ENCODE measurements at places on chromosomes 6 and 20. TPM values are rescaled to one million over a fixed set of nuclear protein-coding genes. Genes with fewer than 3 reads are reported as not detected.

- no peaks in the 10 kb centered on the region for H3K36me3 ChIP-seq
- H3K4me3 ChIP-seq = peak overlapping the region; percentile 67
- H3K4me1 ChIP-seq = peaks cover 31% of the 10 kb centered on the region
These were observed 58.0 kb downstream of the SLC35D3 start for GRCh38 chr6:136980070-136980469.

- peaks cover 14% of the 10 kb centered on the region for H3K4me1 ChIP-seq
- DNase-seq = no peak
- peaks cover 2% of the 10 kb centered on the region for H3K27me3 ChIP-seq
- no peak overlapping the region for H3K4me3 ChIP-seq
- no peak overlapping the region for H3K27ac ChIP-seq
These were observed 4.7 kb downstream of the ECT2L start for GRCh38 chr6:138800377-138801150.

GRCh38 chr20:38294076-38294591 lies 9.8 kb upstream of the BPI start:
- H3K36me3 ChIP-seq = no peaks in the 10 kb centered on the region
- H3K27me3 ChIP-seq = no peaks in the 10 kb centered on the region
- DNase-seq = no peak
- no peak overlapping the region for H3K4me3 ChIP-seq
- no peak overlapping the region for H3K27ac ChIP-seq

DNA sequence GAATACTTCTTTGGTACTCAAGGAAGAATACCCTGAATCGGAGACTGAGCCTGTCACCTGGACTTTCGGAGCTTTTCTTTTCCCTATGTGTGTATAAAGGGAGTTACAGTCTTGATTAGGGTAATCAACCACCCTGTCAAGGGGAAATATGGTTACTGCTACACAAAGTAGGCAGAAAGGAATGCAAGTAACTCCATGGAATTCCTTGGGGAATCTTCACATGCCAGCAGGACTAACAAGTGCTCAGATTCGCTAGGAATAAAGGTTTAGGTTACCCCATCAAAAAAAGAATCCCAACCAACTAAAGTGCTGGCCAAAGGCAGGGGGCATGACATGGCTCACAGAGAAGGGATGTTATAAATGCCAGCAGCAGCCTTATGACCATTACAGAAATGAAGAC lies 10.4 kb downstream of the KCNS1 start:
- no peaks in the 10 kb centered on the region for H3K36me3 ChIP-seq

- no peaks in the 10 kb centered on the region for H3K36me3 ChIP-seq
- H3K27me3 ChIP-seq = peaks cover 4% of the 10 kb centered on the region
- peaks cover 19% of the 10 kb centered on the region for H3K4me1 ChIP-seq
- no peak overlapping the region for H3K27ac ChIP-seq
These were observed 7.5 kb downstream of the FOXS1 start for GRCh38 chr20:31837896-31838397.

GRCh38 chr6:96811136-96811535 lies 26.1 kb downstream of the GPR63 start:
- H3K27me3 ChIP-seq = no peaks in the 10 kb centered on the region
- H3K27ac ChIP-seq = no peak overlapping the region
- peaks cover 20% of the 10 kb centered on the region for H3K4me1 ChIP-seq
- H3K4me3 ChIP-seq = no peak overlapping the region

DNA sequence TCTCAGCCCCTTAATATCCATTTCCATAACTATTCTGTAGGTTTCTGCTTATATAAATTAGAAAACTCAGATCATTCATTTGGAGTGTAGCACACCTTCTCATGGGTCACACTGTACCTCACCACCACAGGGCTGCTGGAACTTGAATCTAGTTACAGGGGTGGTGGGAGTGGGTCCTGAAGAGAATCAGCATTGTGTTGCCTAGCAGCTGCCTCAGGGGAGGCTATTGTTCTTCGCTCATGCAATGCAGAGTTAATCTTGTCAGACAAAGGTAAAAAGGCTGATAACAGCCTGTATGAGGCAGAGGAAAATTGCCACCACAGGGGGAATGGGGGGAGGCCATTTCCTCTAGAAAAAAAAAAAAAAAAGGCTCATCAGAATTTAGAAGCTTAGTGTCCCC lies 496.0 kb upstream of the ADGRB3 start:
- H3K36me3 ChIP-seq = no peaks in the 10 kb centered on the region
- H3K4me1 ChIP-seq = peaks cover 3% of the 10 kb centered on the region
- DNase-seq = no peak
- H3K4me3 ChIP-seq = no peak overlapping the region

DNA sequence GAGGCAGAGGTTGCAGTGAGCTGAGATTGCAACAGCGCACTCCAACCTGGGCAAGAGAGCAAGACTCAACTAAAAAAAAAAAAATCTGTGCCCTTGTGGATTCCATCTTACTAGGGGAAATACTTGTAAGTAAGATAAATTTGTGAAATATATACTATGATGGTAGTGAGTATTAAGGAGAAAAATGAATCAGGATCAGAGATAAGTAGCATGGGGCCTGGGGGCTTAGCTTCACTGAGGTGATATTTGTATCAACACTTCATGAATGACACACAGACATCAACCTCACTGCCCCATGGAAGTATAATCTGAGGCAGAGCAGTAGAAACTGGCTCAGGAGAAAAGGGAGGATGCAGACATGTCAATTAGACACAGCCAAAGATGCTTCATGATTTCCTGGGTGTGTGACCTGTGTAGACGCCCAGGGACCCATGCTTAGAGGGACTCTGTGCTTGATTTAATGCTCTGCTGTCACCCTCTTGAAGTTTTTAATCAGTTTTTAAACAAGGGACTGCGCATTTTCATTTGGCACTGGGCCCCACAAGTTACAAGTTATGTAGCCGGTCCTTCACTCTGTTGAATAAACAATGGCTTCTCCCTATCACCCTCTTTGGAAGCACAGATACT lies 41.9 kb downstream of the PCNA start:
- H3K36me3 ChIP-seq = no peaks in the 10 kb centered on the region
- peaks cover 2% of the 10 kb centered on the region for H3K27me3 ChIP-seq
- no peak overlapping the region for H3K27ac ChIP-seq
- DNase-seq = no peak
- H3K4me1 ChIP-seq = no peaks in the 10 kb centered on the region
- H3K4me3 ChIP-seq = no peak overlapping the region

- peak overlapping the region; percentile 100 for H3K4me3 ChIP-seq
- H3K27me3 ChIP-seq = peaks cover 37% of the 10 kb centered on the region
- peak; percentile 33 for DNase-seq
- peak overlapping the region; percentile 100 for H3K27ac ChIP-seq
- peaks cover 46% of the 10 kb centered on the region for H3K4me1 ChIP-seq
- peaks cover 5% of the 10 kb centered on the region for H3K36me3 ChIP-seq
These were observed 1.9 kb downstream of the PPP1R18 start for GRCh38 chr6:30684386-30685156.

DNA sequence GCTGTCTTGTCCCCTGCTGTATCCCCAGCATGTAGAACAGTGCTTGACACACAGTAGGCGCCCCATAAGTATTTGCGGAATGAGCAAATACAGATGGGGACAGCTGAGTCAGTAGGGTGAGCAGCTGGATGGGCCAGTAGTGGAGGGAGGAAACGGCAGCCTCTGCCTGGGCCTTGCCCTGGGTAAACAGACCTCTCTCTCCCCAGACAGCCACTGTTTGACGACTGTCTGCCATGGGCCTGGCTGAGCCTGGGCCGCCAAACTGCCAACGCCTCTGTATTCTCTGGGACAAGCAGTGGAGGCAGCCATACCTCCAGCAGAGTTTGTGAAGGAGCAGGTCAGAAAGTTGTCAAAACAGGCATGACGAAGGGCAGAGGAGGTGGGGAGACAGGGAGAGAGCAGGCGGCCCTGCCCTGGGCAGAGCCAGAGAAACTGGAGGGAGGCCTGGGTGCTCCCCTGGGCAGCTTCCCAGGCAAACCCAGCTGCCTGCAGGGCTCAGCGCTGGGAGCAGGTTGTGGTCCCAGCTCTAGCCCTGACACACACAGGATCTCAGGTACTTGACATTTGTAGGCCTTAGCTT lies 15.2 kb downstream of the HNF4A start:
- H3K27ac ChIP-seq = no peak overlapping the region
- H3K4me3 ChIP-seq = no peak overlapping the region
- H3K36me3 ChIP-seq = no peaks in the 10 kb centered on the region
- H3K4me1 ChIP-seq = no peaks in the 10 kb centered on the region

- DNase-seq = no peak
- peak overlapping the region; percentile 49 for H3K27ac ChIP-seq
- H3K36me3 ChIP-seq = no peaks in the 10 kb centered on the region
- peaks cover 11% of the 10 kb centered on the region for H3K4me1 ChIP-seq
These were observed 86.5 kb upstream of the MRPS10 start for GRCh38 chr6:42304053-42304712.

DNA sequence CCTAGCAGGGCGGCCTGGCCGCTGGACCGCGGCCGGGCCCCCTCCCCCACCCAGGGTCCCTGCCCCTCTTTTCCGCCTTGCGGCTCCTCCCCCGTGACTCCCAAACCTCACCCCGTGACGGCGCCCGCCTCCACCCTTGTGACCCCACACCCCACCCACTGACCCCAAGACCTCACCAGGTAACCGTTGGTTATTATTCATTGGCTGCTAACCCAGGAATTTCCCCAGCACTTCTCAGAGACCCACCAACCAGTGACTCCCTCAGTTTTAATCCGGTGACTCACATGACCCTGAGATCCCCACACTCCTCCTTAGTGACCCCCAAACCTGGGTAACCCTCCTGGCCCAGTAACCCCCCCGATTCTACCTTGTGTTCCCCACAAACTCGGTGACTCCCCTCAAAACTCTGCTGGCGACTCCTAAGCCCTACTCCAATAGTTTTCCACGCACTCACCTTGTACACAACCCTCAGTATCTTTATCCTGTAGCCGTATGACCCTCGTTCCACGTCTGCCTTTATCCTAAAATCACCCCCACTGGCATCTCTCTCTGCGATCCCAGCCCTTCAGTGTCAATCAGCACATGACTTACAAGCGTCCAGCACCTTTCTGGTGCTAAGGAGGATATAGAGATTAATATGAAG lies 534 bp downstream of the ZNF76 start:
- H3K36me3 ChIP-seq = no peaks in the 10 kb centered on the region
- peak overlapping the region; percentile 97 for H3K4me3 ChIP-seq
- H3K4me1 ChIP-seq = peaks cover 8% of the 10 kb centered on the region
- peaks cover 6% of the 10 kb centered on the region for H3K27me3 ChIP-seq

DNA sequence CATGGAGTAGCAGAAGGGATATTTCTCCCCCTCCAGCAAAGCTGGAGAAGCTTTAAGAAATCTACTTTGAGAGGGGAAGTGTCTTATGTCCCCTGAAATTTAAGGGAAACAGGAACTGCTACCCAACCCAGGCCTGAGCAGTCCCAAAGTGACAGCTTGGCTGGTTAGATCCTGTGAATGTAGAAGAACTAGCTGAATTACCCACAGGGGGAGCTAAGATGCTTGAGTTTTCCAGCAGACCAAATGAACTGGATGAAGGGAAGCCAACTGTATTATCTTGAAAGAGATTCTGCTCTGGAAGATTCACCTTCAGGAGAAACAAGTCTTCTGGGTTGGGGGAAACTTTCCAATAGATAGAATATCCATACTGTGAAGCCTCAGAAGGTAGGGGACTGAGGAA lies 303.3 kb upstream of the MMS22L start:
- H3K4me1 ChIP-seq = peaks cover 3% of the 10 kb centered on the region
- H3K36me3 ChIP-seq = no peaks in the 10 kb centered on the region
- no peak overlapping the region for H3K27ac ChIP-seq

- H3K36me3 ChIP-seq = peaks cover 14% of the 10 kb centered on the region
- H3K27me3 ChIP-seq = peaks cover 2% of the 10 kb centered on the region
- H3K27ac ChIP-seq = no peak overlapping the region
These were observed 347.3 kb downstream of the THBS2 start for GRCh38 chr6:168906391-168906790.

DNA sequence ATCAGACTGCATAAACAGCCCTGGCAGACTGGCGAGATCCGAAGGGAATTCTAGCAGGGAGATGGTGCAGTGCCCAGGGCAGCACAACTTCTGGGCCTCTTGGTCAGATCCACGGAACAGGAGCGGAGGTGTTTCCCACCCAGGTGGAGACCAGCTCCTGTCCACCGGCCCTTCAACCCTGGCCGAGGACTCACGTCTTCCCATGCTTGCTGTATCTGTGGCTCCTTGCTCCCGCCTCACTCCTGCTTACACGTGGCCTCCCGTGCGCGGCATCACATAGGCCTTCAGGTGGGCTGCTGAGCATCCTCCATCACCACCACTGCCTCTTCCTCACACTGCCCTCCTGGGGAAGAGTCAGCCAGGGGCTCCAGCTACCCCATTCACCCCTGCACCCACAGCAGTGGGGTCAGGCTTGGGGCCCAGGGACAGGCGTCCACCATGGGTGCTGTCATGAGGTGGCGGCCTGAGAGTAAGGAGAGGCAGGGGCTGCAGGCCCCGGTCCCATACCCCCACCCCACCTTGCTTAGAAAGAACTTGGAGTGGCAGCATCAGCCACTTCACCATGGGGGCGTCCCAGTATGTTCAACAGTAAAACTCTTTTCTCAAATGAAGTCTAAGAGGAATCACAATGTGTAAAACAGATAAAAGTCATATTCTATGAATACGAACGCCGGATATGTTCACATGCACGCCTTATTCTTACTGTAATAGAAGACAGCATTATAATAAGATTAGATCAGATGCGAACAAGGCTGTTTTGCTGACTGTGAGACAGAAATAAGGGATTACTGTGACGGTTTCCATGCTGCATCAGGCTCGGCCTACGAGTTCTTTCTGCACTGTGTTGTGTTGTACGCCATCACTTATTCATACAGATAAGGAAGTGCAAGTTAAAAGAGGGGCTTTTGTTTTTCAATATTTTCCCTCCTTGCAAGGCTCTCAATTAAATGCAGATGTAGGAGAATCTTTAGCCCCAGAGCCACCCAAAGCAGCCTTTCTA lies 165.4 kb downstream of the GRM4 start:
- DNase-seq = no peak
- no peak overlapping the region for H3K4me3 ChIP-seq
- peaks cover 11% of the 10 kb centered on the region for H3K4me1 ChIP-seq
- peaks cover 19% of the 10 kb centered on the region for H3K27me3 ChIP-seq
- H3K36me3 ChIP-seq = peaks cover 7% of the 10 kb centered on the region
- no peak overlapping the region for H3K27ac ChIP-seq

- no peaks in the 10 kb centered on the region for H3K36me3 ChIP-seq
- H3K27ac ChIP-seq = no peak overlapping the region
- peaks cover 2% of the 10 kb centered on the region for H3K4me1 ChIP-seq
These were observed 551.6 kb upstream of the JARID2 start for GRCh38 chr6:14694308-14694707.

- H3K4me3 ChIP-seq = peak overlapping the region; percentile 72
- peaks cover 2% of the 10 kb centered on the region for H3K27me3 ChIP-seq
- peak; percentile 56 for DNase-seq
- H3K27ac ChIP-seq = peak overlapping the region; percentile 57
- H3K4me1 ChIP-seq = peaks cover 28% of the 10 kb centered on the region
These were observed 195.1 kb downstream of the BMP7 start for GRCh38 chr20:57071283-57071731.

Gene LAMA4
- total RNA-seq = 0.22 TPM

Gene HMGA1
- 322 TPM for total RNA-seq

Gene ADGB
- not detected for total RNA-seq

Gene SLC22A1
- total RNA-seq = 2.2 TPM

Gene UBD
- not detected for total RNA-seq

Gene C6orf141
- total RNA-seq = not detected

Gene PSORS1C2
- total RNA-seq = 0.49 TPM

Gene LTB
- total RNA-seq = not detected

Gene ZSCAN9
- total RNA-seq = 54.0 TPM

Gene TSPYL4
- total RNA-seq = 81.3 TPM

Measured in glutamatergic neuron (in vitro differentiated cells).